ENCODE measurements at places on chromosomes 5 and 9.

- no peak for DNase-seq
Observed at GRCh38 chr9:33952066-33952465, 96.6 kb downstream of the UBAP2 start.

GRCh38 chr5:11139217-11139865 lies 378.3 kb upstream of the DAP start:
- no peak for DNase-seq

DNA sequence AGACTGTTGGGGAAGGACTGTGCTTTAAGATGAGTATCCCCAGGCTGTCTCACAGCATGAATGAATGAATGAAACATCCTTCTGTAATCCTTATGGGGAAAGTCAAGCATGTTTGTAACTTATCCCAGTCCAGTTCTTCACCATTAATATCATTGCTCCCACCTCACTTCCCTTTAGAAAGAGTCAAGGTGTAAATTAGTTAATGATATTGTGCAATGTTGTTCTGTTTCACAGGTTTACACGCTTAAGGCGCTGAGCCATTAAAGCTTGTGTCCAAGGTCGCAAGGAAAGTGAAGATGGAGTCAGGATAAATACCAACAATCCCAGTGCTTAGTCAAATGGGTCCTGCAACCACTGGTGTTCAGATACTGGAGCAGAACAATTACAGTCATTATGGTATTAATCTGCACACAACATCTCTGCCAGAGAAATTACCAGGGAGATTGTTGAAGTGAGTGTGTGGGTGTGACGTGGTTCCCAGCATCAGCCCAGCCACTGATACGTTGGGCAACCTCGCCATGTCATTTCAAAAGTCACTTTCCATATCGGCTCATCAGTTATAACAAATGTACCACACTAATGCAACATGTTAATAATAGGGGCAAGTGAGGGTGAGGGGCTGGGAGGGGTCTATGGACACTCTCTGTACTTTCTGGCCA lies 1.5 kb upstream of the MYO10 start:
- DNase-seq: no peak

GRCh38 chr9:8531826-8532415 lies 732.3 kb upstream of the DMAC1 start:
- no peak for DNase-seq

DNA sequence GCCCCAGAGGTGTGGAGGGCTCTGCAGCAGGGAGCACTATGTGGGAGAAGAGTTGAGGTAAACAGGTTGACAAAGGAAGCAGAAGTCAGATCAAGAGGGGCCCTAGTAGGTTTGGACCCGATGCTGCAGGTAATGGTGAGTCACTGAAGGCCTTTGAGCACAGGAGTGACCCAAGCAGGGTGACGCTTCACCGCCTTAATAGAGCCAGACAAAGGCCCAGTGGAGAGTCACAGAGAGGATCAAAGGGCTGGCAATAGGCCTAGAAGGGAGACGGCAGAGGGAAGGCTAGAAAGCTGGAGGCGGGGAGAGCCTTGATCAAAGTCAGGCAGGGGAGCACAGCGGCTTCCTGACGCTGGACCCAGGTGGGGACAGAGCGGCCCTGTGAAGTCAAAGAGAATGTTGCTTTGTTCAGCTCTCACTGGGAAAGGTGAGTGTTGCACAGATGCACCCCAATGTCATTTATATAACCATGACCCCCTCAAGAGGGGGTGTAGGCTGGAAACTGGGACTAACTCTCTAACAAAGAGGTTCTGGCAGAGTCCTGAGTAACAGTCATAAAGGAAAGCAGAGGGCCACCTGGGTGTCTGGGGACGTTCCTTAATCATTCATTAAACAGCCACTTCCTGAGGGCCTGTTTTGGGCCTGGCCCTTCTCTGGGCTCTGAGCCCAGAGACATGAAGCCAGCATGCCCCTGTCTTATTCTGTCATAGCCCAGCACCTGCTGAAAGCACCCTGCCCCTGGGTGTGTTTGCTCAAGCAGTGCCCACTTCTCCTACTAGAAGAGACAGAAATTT lies 9.8 kb upstream of the CPLX2 start:
- DNase-seq: no peak

DNA sequence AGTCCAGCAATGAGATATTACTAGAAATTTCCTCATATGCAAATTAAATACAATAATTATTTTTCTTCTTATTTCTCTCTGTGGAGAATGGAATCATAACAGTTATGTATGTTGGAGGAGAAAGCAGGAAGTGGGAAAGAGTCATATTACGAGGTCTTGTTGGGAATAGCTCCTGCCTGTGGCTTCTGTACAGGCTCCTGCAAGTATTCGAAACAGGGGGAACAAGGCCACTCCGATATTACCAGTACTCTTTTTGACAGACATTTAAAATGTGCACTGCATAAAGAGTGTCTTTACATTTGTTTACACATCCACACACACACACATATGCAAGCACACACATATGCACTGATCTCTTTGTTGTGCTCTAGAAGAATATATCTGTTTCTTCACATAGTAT lies 812.0 kb upstream of the ZNF608 start:
- DNase-seq: no peak

GRCh38 chr5:56064984-56065383 lies 70.2 kb upstream of the IL6ST start:
- DNase-seq: no peak

- no peak for DNase-seq
Observed at GRCh38 chr5:102969641-102970040, 150.3 kb downstream of the GIN1 start.

DNA sequence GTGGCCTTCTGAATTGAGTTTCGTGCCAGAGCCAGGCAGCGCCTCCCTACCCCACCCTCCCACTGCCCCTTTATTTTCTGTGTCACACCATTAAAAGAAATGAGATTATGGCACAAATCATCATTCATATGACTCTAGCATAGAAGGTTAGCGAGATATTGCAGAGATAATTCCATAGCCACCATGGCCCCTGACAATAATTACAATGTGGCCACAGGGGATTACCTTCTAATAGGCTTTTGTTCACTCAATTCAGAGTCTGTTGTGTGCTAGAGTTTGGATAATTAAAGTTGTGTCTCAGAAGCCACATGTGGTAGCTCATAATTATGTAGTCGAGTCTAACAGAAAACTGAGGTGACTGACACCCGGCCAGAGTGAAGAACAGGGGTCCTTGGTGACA lies 428.1 kb downstream of the ARHGEF28 start:
- DNase-seq: no peak

- no peak for DNase-seq
Observed at GRCh38 chr5:38636626-38637025, 80.2 kb upstream of the LIFR start.

All from stimulated activated CD8-positive, alpha-beta memory T cell treated with anti-CD3 and anti-CD28 coated beads, Interleukin-7, amount 100 ng/mL, for 1 hour (primary cell).